ENCODE measurements at places on chromosomes 3 and 15.
A peak's percentile ranks its signal among the peaks of the same experiment; 100 is the strongest.

DNA sequence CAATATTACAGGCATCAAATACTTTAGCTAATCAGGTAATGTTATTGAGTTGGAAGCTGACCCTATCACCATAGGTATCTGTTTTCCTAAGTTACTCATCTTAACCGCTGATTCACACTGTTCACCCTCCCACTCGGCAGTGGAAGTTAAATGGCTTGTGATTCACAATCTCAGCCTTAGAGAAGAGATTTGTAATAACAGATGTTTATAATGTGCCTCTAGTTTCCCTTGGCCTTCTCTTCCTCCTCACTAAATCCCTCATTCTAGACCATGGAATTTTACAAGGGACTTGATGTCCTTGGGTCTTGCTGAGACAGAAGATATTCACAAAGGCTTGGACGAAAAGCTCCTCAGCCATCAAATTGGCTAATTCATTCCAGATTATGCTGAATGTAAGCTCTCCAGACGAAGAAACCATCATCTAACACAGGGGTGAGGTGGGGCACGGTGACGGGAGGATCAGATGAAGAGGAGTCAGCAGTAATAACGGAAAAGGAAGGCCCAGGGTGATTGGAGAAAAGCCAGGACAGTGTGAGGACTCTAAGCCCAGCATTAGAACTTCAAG is 931.7 kb downstream of the MCTP2 start:
- DNase-seq: no peak

- no peak for DNase-seq
Observed at GRCh38 chr3:188358787-188359493, 205.0 kb downstream of the LPP start.

DNA sequence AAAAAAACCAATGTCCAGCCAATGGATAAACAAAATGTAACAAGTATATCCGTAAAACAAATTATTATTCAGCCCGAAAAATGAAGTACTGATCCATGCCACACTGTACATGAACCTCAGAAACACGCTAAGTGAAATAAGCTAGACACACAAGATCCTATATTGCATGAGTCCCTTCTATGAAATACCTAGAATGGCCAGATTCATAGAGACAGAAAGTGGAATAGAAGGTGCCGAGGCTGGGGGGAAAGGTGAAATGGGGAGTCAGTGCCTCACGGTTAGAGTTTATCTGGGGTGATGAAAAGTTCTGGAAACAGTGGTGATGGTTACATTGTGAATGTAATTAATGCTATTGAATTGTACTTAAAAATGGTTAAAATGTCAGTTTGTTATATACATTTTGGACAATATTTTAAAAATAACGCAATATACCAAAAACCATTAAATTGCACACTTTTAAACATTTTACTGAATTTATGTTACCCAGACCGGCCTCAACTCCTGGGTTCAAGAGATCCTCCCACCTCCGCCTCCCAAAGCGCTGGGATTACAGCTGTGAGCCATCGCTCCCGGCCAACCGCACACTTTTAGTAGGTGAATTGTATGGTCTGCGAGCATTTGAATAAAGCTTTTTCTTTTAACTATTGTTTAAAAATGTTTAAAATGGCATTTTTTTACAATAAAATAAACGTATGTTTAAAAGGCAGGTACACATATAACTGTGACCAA is 2.1 kb downstream of the RNF168 start:
- no peak for DNase-seq

DNA sequence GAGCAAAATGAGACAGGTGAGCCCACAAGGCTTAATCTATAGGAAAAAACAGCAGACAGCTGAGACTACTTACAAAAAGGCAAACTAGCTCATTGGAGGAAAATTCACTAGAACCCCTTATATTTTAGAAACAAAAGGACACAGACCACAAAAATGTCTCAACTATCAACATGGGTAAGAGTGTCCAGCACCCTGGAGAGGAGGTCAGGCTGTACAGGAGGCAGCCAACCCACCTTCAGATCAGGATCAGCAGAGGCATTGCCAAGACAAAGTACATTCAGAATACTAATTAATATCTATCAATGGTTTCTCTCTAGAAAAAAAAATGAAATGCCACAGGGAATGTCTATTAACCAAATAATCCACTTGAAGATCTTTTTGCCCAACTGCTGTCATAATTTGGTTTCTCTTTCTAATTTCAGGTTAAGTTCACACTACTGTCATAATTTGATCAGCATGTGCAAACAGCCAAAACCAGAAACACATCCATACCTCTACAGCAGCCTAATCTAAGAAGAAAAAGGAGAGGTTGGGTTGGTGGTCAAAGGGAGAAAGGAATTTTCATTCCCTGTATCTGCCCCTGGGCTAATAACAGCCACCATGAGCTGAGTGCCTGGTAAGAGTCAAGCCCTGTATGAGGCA is 26.0 kb upstream of the THBS1 start:
- no peak for DNase-seq

GRCh38 chr15:33975022-33975565 is 6.8 kb downstream of the CHRM5 start:
- no peak for DNase-seq

GRCh38 chr3:114226313-114226712 is 11.1 kb downstream of the ZNF80 start:
- DNase-seq: no peak

DNA sequence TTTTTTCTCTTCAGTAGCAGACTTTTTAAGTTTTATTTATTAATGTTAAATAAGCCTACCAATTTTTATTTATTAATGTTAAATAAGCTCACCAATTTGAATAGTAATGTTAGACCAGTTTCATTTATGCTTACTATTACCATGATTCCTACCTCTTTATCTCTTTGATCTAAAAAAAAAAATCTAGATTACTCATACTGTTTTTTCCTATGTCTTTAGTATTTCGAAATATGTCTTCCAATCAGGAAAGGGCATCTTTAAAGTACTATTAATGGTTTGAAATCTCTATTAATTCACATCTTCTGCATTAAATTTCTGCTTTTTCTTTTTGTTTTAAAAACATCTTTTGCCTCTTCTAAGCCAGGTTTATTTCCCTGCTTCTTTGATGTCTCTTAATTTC is 27.5 kb upstream of the MAPKBP1 start:
- DNase-seq: no peak

DNA sequence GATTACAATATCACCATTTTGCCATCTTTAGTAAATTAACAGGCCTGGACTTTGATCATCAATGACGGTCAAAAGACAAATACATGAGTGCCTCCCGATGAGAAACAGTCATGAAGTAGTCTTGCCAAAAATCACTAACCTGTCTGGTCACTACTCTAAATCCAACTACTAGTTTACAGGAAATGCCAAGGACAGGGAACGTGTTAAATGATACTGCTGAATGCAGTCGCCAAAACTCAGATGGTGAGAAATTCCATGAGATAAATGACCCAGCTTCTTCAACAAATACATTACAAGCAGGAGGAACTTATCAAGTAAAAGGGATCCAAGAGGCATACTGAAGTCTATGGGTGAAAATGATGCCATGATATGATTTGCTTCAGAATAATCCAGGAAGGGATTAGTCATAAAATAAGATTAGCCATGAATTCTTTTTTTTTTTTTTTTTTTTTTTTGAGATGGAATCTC is 35.8 kb upstream of the ATP13A3 start:
- DNase-seq: no peak

GRCh38 chr15:40928821-40929659 is at the start of gene DLL4:
TSS of gene DLL4 (plus strand) at chr15:40929340. CDS start at chr15:40929669, 329 bp downstream.
- peak; percentile 88 for DNase-seq

GRCh38 chr15:40344631-40345120 is 3.9 kb upstream of the CCDC9B start:
- DNase-seq: peak; percentile 61

GRCh38 chr3:137061186-137061585 is 103.4 kb downstream of the IL20RB start:
- DNase-seq: no peak

DNA sequence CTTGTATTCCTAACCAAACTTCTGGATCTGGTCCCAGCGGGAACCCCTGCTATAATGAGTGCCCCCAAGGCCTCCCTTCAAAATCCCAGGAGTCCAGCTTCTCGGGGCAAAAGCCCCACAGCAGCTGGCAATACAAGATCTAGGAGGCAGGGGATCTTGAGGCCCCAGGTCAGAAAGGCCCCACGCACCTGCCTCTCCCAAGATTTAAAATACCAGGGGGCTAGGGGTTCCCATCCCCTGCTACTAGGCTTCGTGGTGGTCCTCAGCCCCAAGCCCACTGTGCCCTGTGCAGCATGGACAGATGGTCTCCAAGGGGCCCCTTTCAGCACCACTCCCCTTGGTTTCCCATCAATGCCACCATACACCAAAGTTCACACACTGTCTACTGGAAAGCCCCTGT is 15.8 kb upstream of the CYP11A1 start:
- DNase-seq: no peak

DNA sequence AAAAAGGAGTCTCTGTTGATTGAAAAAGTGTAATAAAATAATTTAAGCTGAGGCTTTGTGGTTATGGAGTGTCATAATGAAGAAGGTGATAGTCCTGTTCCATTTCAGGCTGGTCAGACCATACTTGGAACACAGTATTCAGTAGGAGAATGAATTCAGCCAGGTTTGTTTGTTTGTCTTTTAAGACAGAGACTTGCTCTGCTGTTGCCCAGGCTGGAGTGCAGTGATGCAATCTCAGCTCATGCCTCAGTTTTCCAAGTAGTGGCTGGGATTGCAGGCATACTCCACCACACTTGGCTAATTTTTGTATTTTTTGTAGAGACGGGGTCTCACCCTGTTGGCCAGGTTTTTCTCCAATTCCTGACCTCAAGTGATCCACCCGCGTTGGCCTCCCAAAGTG is 33.5 kb downstream of the IQGAP1 start:
- DNase-seq: no peak

- DNase-seq: no peak
Observed at GRCh38 chr15:83959477-83959876, 276.1 kb upstream of the GOLGA6L4 start.

GRCh38 chr15:68817304-68818065 is 3.2 kb downstream of the ANP32A start:
- peak; percentile 70 for DNase-seq

DNA sequence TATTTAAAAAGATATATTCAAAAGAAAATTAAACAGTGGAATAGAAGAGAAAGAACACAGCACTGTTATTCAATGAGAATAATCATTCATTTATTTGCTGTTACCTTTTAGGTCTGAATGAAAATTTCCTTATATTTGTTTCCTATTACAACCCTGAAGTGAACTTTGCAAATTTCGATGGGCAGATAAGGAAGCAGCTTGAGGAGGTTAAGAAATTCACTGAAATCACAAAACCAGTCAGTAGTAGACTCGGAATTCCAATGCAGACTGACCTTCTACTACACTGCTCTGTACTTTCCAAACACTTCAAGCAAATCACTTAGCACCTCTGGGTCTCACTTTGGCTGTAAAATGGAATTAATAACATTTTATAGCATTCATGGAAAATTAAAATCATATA is 172.0 kb upstream of the TP63 start:
- no peak for DNase-seq

GRCh38 chr15:62085740-62086139 is 19.0 kb downstream of the C2CD4A start:
- DNase-seq: no peak

- peak; percentile 43 for DNase-seq
Observed at GRCh38 chr3:16884748-16885592, at the start of gene PLCL2. TSS of gene PLCL2 (plus strand) at chr3:16884955. CDS start at chr3:16885040, 85 bp downstream.

GRCh38 chr3:124765197-124765840 is 35.1 kb downstream of the UMPS start:
- DNase-seq: no peak

GRCh38 chr3:47425959-47426358 is 45.1 kb downstream of the PTPN23 start:
- DNase-seq: no peak

GRCh38 chr3:192220915-192221314 is 506.4 kb downstream of the FGF12 start:
- DNase-seq: no peak

DNA sequence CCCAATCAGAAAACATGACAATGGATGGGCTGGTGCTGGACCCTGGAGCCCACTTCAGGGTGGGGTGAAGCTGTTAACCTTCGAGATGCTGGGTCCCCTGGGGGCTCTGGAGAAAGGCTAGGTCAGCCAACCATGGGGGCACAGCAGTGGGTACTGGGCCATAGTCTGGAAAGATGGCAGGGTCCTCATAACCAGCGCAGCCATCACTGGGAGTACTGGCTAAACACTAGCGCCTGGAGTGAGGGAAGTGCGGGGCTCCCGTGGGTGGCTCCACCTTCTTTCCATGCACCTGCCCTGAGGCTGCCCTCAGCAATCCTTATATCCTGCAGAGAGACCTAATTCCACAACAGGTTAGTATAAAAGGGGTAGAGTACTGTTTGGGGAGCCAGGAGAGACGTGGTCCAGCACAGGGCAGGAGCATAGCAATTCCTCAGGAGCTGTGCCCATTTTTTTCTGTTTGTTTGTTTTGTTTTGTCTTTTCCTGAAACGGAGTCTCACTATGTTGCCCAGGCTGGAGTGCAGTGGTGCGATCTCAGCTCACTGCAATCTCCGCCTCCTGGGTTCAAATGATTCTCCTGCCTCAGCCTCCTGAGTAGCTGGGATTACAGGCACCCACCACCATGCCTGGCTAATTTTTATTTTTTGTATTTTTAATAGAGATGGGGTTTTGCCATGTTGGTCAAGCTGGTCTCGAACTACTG is 122.6 kb upstream of the MEF2A start:
- DNase-seq: no peak

DNA sequence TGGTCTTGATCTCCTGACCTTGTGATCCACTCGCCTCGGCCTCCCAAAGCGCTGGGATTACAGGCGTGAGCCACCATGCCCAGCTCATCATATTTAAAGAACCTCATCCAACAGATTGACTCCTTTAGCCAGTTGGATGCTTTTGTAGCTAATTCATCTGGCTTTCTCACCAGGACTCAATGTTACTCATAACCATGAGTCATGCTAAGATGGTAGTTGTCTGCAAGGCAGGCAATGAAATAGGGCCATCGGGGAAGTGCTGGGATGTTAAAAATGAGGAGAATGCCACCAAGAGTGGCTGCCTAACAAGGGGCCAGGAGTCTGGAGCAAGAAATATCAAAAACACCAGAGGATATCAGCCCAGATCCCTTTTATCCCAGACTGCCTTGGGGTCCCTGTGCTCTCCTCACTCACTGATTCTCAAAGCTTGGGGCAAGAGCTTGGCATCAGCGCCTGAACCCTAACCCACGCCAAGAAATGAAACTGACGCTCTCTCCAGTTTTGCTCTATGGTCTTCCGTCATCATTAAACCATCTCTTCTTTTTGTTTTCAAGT is 7.4 kb upstream of the PCOLCE2 start:
- peak; percentile 41 for DNase-seq

DNA sequence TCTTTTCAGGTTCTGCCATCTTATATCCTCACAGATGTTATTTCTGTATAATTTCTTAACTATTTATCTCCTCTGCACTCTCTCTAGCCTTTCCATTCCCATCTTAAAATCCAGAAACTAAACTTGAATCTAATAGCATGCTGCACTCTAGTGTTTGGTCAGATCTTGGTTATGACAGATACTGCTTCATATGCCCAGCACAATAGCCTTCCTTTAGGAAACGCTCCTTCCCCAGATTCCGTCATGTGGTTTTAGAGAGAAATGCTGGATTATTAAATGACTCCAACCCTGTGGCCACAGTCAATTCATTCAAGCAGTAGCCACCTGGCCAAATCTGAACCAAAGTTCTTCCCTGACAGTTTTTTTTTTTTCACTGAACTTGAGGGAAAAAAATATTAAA is 19.4 kb downstream of the RASGRP1 start:
- DNase-seq: no peak

Measured in LoVo (cell line).